Esophagus squamous epithelium (tissue), 5 donors: ENCODE measurements at places on chromosomes 11 and 22. TPM values are rescaled to one million over a fixed set of nuclear protein-coding genes. Genes with fewer than 3 reads are reported as not detected.

Gene PPP1CA
- 202 TPM for total RNA-seq

Gene CCDC81
- total RNA-seq, result 0.66 TPM

Gene GGTLC2
- not detected for total RNA-seq

Gene DTX4
- 5.5 TPM for total RNA-seq

Gene CXCR5
- total RNA-seq, result not detected

Gene PGA5
- not detected for total RNA-seq

Gene FAT3
- 0.29 TPM for total RNA-seq

Gene TPBGL
- total RNA-seq, result not detected

Gene RAB30
- total RNA-seq, result 7.8 TPM

Gene SMPD1
- total RNA-seq, result 12.6 TPM

DNA sequence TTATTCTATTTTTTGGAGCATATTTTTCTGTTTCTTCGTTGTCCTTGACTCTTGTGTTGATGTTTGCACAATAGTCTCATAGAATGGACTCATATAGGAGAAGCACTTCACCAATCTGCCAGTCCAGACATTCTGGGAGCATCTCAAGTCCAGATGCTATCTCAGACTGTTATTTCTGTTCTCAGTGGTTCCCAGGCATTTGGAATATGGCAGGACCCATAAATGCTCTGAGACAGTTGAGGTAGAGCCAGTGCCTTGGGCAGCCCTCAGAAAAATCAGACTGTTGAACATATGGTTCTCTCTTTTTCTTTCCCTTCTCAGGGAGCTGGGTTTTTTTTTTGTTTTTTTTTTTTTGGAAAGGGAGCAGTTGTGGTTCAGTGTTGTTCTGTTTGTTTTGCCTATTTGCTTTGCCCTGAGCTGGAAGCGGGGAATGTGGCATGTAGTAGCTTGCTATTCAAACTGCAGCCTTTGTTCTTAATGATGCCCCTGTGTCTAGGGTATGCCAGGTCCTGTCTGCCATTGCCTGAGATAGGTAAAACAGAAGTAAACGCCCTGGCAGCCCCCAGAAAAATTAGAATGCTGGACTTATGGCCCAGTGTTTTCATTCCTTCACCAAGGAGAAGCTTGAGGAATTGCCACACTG lies 3.7 kb upstream of the MS4A2 start:
- DNase-seq, result no peak

DNA sequence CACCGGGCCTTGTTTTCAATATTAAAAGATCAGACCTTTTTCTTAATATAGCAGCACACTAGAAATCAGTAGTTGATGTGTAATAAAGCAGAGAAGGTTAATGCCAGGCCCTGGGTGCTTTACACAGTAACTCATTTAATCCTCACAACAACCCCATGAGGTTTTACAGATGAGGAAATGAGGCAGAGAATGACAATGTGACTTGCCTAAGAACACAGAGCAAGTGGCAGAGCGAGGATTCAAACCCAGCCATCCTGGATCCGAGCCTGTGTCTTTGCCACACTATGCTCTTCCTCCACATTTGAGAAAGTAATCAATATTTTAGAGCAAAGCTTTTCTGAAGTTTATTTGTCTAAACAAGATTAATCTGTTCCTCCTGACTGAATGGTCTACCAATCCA lies 7.2 kb downstream of the JAML start:
- DNase-seq, result no peak

DNA sequence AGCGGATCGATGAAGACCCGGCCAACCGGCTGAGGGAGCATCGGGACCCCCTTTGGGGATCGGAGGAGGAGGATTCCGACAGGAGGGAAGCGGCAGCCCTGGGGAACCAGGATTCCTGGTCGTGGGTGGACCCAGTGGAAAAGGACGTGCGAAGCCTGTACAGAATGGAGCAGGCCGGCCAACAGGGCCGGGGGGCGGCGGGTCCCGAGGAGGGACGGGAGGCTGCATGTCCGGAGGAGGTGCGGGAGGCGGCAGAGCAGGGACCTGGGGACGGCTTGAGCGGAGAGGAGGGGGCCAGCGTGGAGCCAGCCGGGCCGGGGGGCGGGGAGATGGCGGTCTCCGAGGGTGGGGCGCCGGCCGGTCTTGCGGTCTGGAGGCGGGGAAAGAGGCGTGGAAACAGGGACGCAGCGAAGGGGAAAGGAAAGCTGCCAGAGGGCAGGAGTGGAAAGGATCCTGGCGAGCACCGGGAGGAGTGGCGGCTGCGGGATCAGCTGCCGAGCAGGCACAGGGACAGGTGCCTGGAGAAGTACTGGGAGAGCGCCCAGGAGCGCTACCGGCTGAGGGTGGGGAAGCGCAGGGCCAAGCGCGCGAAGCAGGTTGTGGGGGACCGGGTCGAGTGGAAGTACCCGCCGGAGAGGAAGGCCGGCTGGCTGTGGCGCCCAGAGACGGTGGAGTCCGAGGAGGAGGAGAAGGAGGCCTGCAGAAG lies at the start of gene ANO5:
TSS of gene ANO5 (plus strand) at position 444 of the 706 bp plus-strand sequence. CDS start 408 bp downstream, outside the sequence.
- DNase-seq, result no peak

- no peak for DNase-seq
These were observed 2.7 kb upstream of the VSIG2 start for GRCh38 chr11:124754710-124755109.

- no peak for DNase-seq
These were observed 39.1 kb downstream of the MED15 start for GRCh38 chr22:20546541-20546950.

DNA sequence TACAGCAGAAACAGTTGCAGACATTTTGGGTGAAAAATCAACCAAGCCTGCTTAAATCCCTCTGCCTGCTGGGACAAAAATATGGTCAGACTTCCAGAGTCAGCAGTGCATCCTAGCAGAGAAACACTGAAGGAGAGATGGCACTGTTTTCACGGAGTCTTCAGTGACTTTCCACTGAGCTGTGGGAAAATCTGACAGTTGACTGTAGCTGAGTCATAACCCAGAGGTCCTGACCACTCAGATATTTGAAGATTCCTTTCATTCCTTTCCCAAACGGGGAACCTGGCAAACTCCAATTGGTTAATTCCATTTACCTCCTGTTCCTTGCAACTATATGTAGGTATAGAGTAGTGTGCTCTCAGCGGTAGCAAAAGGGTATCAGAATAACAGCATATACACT lies 20.9 kb upstream of the UPB1 start:
- DNase-seq, result no peak

DNA sequence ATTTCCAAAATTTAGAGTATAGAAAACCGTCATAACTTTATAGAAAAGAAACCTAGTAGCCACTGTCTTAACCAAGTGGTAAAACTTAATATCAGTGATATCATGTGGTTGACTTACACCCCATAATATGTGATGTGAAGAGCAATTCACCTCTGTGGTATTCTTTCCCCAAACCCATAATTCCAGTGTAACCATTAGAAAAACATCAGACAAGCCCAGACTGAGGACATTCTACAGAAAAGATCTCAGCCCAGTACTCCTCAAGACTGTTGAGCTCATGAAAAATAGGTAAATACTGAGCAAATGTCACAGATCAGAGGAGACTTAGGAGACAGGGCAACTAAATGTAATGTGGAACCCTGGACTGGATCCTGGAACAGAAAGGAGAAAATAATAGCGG lies 134.6 kb downstream of the PGR start:
- DNase-seq, result no peak

DNA sequence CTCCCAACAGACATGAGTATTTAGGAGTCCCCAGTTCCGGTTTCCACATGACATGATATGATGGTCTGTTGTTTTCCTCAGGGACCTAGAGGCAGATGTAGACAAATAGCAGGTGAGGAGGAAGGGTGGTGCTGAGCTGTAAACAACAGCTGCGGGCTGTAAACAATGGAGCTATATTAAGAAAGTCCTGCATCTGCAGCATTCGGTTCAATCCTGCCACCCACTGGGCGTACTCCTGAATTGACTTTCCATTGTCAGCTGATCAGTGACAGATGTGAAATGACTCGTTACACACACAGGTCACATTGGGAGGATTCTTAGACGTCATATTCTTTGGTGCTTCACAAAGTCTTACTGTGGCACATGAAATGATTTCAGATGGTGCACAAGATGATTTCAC lies 26.8 kb upstream of the RAG1 start:
- DNase-seq, result no peak

GRCh38 chr11:90867416-90867815 lies 644.6 kb upstream of the CHORDC1 start:
- no peak for DNase-seq

DNA sequence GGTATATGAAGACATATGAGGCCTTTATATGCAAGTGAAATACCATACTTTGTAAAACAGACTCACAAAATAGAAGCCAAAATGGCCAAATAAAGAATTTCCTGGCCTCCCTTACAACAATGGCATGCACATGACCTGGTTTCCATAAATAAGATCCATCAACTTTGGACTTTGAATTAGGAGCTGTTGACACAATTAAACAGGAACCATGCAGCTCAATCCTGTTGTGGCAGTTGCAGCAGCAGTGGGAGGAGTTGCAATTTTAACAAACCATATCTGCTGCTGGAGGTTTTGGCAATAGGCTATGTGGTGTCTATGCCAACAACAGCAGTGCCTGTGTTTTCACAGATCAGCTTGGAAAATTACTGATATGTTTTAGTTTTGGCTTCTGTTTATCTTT lies 818.6 kb downstream of the FAM181B start:
- no peak for DNase-seq

DNA sequence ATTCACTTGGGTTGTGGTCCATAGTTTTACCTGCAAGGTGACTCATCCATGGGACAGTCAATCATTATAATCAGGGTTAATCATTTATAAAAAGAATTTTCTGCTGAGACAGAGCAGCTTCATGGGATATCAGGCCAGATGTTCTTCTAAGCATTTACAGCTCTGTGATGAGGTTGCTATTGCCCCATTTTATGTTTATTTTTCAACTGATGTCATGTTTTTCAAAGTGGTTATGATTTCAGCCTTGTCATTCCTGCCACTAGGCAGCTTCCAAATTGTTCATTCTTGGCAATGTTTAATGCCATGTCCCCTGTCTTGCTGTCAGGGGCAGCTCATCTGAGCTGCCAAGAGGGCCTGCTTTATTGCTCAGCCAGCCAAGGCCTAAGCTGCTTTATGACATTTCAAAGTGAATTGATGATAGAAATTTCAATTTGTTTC lies 35.9 kb upstream of the ZBED5 start:
- DNase-seq, result no peak

DNA sequence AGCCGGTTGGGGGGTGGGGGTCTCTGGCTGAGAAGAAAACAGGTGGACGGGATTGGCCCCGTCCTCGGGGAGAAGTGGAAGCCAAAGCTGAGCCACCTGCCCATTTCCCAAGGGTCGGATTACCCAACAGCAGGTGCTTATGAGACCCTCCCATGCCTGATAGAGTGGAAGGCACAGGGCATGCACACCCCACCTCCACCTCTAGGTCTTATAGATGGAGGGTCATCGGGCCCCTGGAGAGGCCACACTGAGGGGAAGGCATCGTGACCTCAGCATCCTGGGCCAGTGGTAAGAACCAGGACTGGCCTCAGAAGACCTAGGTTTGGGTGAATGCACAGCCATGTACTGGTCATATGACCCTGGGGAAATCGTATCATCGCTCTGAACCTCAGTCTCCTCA lies 85.9 kb downstream of the BUD13 start:
- DNase-seq, result no peak

DNA sequence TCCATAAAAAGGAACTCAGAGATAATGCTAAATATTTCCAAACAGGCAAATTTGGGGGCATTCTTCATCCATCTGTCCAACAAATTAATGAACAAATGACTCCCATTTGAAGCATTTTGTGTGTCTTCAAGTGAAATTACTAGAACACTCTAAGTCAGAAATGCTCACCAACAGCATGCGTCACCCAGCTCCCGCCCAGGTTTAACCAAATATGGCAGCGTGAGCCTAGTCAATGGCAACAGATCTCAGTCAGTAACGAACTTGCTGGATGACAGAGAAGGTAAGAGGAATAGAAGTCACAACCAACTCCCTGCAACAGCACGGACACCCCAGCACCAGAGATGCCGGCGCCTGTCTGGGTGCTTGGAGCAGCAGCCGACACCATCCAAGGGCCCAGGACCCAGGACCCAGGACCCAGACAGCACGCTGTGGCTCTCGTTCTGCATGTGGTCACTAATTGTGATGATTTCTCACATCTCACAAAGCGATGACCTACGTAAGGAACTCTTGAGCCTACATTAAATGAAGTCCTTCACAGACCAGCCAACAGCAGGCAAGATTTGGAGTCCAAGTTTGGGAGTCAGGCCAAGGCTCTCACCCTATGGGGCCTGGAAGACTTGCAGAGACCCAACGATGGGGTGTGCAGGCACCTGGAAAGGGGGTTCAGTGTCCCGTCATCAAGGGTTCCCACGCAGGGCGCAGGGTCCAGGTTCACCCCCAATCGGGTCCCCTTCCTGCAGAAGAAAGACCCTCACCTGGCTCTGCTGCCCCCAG lies 556.9 kb downstream of the BRD1 start:
- DNase-seq, result no peak

DNA sequence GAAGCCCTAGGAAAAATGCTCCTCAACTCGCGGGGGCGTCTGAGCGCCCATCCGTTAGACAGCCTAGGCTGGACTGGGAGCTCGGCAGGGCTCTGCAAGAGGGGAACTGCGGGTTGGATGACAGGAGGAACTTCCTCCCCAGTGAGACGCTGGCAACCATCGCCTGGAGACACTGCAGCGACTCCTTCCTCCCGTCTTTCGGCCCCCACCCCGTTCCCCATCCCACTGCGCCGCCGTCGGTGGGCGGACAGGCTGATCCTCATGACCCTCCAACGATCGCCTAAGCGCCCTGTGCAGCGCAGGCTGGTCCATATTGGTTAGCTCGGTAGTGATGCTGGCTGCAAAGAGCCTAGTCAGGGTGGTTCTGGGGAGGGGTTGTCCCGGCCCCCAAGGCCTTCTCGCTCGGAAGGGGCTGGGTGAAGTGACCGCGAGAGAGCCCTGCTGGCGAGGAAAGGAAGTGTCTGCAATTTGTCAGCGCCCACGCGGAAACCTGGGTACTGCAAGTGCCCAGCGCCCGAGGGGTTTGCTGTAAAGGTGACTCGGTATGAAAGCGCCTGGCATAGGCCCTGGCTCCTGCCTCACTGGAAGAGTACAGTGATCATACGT lies 638 bp downstream of the NRGN start:
- no peak for DNase-seq

DNA sequence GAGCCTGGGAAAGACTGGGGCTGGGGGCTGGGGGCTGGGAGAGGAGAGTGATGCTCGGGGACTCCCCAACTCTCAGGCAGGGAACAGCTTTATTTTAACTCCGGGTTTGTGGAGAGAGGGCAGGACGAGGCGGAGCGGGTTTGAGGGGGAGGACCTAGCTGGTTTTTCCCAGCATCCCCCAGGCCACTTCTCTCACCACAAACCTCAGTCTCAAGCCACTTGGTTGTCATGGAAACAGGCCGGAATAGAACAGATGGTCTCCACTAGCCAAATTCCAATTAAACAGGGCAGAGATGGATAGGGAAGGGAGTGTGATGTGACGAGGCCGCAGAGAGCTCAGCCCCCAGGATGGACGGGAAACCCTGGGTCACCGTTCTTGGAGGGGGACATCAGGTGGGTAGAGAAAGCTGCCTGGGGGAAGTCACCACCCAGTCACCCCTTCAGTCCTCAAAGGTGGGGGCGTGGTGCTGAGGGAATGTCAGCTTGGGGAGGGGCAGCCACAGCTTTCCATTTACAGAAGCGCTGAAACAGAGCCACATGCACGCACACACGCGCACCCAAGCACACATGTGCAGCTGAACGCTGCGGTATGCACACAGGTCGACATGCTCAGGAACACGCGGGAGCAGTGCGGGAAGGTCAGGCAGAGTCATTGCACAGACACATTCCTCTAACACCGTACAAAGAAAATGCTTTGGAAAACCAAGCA lies 19.2 kb downstream of the NECTIN1 start:
- DNase-seq, result no peak

- no peak for DNase-seq
These were observed 24.9 kb downstream of the COMMD9 start for GRCh38 chr11:36264011-36264972.

- no peak for DNase-seq
These were observed 23.1 kb downstream of the PRDM11 start for GRCh38 chr11:45169310-45170072.
